ENCODE measurements at places on chromosomes 16 and 17.
A peak's percentile ranks its signal among the peaks of the same experiment; 100 is the strongest.

- DNase-seq: no peak
Measured at GRCh38 chr17:27155866-27156265, 138.0 kb upstream of the WSB1 start.

DNA sequence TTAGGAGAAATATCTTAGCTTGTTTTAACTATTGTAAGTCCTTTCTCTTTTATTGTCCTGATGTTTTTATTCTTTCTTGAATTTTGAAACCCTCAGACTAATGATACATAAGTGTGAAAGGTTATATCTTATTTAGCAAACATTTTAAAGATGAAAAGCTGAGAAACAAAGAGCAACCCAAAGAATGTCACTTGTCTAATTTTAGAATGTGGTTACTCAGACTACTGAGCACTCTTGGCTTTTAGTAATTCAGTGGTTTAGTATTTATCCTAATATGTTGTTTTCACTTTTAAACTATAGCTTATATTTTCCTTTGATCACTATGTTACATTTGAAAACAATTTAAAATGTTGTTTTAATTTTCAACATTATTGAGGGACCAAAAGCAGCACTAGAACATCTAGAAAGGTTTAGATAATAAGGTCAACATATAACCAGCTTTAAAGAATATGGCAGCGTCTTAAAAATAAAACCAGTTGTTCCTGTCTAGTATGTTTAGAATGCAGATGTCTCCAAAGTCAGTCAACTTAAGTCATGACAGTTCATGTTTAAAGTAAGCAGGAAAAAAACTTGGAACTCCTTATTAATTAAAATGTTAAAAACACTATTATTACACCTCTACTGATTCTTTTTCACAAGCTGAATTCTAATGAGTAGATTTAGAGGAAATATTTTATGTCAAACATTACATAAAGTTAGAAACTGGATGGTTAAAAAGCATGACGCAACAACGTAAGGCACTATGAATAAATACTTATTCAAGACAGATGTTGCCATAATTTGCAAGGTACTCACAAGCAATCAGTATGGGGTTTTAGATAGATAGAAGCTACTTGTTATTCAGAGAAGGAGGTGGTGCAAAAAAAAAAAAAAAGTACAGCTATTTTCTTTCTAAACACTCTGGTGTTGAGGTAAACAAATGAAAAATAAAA lies 2.4 kb downstream of the MBTD1 start:
- DNase-seq: no peak

GRCh38 chr16:3171181-3171854 lies 16.7 kb upstream of the OR1F1 start:
- DNase-seq: peak; percentile 81

DNA sequence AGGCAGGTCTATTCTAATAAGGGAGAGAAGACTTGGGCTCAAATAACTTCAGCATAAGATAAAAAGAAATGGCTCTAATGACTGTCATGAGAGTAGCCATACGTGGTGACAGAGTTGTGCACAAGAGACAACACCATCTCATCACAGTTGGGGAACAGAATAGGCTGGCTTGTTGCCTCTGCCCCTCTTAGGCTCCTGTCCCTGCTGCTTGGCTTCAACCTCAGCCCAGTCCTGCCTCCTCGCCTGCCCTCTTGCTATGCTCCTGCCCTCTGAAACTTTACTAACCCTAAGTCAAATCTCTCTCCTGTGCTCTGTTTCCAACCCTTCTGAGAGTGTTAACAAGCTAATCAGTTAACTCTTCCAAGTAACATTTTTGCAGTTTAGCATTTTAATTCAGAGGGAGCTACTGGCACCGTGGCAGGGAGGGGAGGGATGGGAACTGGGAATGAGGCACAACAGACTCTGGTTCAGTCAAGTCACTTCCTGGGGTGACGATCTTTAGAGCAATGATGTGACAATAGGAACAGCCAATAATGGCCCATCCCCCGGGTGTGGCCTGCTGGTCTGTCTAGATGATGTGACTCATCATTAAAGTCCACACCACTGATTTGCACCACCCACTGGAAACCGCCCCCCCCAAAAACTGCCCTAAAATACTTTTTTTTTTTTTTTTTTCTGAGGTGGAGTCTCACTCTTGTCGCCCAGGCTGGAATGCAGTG lies 35.5 kb downstream of the DNAH17 start:
- DNase-seq: no peak

- DNase-seq: no peak
Measured at GRCh38 chr16:59840169-59840568, 1106.1 kb upstream of the GOT2 start.
